GM19239 (cell line): ENCODE measurements at places on chromosomes 6 and 20.

GRCh38 chr6:45658400-45658799, 280.7 kb upstream of the SUPT3H start:
- no peak for DNase-seq

- no peak for DNase-seq
These were observed 100.1 kb upstream of the ADTRP start for GRCh38 chr6:11878735-11879134.

DNA sequence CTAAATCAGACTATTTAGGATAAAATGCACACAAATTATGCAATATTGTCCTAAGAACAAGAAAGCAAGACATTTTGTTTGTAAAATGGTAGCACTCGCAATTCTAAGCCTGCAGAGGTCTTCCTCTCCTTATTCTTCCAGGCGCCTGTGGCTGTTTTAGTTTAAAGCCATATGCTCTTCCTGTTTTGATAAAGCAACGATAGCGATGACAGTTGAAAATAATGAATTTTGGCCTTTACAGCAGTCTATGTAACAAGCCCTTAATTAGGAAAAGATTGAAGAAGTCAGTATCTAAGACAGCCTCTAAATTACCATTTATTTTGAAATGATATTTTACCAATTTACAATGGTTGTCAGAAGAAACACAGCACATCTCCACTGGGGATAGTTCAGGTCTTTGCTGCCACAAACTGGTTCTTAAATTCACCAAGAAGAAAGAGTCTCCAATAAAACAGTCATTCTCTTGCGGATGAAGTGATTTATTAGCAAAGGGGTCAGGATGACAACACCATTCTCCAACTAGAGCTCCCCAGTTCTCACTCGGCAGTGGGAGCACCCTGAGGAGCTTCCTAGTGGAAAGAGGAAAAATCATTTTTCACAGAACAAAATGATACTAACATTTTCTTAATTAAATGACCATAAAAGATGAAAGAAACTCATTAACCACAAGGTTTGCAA, 21.4 kb downstream of the UBE3D start:
- DNase-seq = no peak

- DNase-seq = no peak
These were observed 88.0 kb upstream of the MANEA start for GRCh38 chr6:95489185-95489863.

- DNase-seq = no peak
These were observed 1059.6 kb downstream of the HACE1 start for GRCh38 chr6:103799971-103800670.

DNA sequence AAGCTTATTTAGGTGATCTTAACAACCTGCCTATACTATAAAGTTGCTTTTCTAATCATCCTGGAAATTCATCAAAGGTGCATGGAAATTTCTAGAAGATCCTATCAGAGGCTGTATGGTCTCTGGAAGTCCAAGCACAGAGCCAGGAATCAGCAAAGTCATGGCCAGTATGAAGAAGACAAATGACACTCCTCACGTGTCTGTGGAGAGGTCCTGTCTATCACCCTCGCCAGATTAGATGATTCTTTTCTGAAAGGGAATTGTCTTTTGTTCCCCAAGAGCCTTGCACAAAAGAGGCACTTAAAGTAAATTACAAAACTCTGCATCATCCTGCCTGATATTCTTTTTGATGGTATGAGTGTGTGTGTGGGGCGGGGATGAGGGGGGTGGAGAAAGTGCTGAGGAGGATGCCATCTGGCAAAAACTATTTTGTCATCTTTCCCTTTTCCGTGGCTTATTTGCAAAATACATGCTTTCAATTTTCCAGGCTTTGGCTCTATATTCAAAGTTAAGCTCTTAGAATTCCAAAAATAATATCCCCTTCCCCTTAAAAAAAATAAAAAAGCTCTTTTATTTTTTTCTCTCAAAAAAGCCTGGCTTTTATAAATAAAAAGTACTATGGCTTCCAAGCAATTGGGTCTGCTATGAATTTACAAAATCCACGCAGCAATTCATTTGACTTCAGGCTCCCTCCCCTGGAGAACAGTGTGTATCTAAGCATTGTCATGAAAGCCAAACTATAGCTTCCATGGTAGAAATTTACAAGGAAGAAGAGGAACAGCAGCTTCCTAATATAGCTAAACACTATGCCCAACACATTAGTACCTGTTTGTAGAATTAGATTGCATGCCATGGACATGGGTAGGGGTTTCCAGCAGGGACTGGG, 185.2 kb upstream of the ARG1 start:
- DNase-seq = no peak

- no peak for DNase-seq
These were observed 7.4 kb upstream of the TFAP2C start for GRCh38 chr20:56621730-56622129.

DNA sequence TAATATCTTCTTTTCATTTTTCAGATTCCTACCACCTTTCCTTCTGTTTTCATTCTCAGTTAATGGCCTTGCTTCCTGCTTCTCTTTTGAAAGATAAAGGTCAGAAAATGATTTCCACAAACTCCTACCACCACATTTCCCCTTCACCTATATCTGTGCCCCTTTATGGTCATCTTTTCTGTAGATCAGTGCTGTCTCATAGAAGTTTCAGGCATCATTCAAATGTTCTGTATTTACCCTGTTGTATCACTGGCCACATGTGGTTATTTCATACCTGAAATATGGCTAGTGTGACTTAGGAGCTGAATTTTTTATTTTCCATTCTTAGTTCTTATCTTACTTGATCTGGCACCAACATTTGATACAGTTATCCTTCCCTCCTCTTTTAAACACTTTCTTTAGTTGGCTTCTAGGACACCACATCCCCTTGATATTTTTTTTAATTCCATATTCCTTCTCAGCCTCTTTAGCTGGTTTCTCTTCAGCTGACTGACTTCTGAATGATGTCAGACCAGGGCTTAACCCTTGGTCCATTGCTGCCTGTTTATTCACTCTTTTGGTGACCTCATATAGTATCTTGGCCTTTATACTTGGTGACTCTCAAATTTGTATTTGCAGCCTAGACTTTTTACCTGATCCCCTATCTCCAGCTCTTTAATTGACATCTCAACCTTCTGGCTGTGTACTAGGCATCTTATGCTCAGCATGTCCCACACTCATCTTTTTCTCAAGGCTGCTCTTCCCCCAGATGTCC, 81.0 kb downstream of the ATRN start:
- DNase-seq = no peak

GRCh38 chr6:2714111-2714895, 36.4 kb downstream of the MYLK4 start:
- no peak for DNase-seq

GRCh38 chr6:21612067-21612745, 18.7 kb downstream of the SOX4 start:
- DNase-seq = no peak

DNA sequence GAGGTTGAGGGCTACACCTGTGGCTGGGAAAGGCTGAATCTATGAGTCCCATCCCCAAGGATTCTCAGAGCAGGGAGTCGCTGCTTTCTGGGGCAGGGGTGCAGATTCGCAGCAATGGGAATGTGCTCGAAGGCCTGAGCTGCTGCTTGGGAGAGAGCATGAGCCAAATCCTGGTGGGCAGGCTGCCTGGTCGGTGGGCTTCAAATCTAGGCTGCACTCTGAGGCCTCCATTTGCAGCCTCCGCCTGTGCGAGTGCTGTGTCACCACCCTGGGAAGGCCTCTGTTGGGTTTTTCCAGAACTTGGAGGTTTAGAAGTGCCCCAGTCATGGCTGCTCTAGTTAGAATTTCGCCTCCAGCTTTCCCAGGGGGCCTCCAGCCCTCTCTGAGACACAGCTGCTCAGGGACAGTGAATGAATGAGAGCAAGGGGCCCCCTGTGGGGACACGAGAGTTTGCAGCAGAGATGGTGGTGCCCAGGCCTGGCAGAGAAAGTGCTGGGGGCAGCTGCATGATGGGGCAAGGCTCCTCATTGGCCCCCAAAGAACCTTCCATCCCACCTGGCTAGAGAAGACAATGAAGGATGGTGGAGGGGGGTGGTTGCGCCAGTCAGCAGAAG, 31.1 kb upstream of the RNF24 start:
- no peak for DNase-seq

DNA sequence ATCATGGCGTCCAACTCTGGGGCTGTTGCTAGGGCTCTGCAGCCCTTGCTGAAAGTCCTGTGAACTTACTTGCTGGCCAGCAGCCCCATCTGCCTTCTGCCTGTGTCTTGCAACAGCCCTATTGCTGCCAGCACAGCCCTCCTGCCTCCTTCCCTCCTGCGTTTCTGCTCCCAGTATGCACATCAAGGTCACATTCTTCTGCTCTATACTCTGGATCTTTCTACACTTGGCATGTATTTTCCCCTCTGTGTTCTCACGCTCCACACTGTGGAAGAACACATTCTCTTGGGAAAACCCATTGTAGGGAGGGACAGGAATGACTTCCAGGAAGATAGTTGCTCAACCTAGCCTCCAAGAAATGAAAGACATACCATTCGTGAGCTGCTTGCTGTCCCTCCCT, 80.9 kb upstream of the PHACTR2 start:
- no peak for DNase-seq

DNA sequence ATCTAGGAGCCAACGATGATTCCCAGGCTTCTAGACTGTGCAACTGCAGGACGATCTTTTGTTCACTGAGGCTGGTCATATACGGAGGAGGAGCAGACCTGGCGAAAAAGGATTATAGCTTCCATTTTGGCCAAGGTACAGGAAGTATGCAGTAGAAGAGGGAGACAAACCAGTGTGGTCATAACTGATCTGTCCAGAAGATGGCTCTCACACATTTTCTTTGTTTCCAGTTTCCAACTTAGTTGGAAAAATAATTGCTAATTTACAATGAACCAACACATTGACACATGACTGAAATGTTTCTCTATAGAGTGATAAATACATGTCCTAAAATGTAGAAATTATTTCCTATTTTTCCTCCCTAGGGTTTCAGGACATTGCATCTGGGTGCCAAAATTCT, 364.1 kb upstream of the BTBD3 start:
- no peak for DNase-seq
